ENCODE measurements at places on chromosomes 3 and 15.

- DNase-seq: no peak
Measured at GRCh38 chr3:181330821-181331563, 341.5 kb upstream of the DNAJC19 start.

GRCh38 chr15:35566991-35567390, 21.0 kb upstream of the DPH6 start:
- no peak for DNase-seq

DNA sequence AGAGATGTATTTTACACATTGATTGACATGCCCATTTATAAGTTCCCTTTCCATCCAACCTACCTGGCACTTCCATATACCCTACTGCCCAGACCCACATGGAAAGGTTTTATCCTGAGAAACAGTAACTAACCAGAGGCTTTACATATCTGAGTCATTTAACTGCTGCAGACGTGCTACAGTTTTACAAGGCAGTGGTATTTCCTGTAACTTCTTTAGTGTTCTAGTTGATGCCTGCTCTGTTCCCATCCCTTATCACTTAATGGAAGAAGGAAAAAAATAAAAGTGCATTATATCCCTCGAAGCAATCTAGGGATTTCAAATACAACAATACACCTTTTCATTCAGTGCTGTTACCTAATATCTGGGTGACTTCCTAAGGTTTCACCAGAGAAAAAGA, 107.1 kb downstream of the TMCO5A start:
- no peak for DNase-seq

GRCh38 chr3:30512576-30512975, 93.8 kb upstream of the TGFBR2 start:
- no peak for DNase-seq

DNA sequence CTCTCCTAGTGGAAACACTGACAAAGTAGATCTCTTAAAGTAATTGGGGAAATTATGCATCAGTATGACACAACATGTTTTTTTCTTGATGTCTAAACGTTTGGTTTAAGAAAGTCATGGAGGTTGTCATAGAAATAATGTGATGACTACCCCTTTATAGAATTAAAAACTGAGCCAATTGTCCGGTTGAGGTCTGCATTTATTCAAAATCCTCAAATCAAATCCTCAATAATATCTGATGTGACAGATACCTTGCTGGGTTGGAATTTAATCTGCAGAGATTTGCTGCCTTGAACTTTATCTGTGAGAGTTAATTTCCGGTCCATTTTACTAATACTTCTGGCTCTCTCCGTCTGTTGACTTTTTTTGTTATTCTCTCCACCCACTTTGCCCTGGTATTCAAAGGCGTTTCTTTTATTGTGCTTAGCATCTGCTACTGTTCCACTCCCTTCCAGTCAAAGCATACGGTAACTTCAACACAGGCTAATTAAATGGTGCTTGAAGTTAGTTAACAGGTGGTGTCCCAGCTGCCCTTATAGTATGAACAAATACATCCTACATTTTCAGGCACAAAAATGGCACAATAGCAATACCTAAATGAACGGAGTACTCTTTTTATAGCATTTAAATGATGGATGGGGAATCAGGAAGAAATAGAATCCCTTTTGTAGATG, 628.3 kb downstream of the ROBO1 start:
- no peak for DNase-seq

All from CMK (cell line).